ENCODE measurements at places on chromosomes 1 and 21.

GRCh38 chr1:60727552-60727951 is 354.8 kb upstream of the NFIA start:
- DNase-seq, result no peak

DNA sequence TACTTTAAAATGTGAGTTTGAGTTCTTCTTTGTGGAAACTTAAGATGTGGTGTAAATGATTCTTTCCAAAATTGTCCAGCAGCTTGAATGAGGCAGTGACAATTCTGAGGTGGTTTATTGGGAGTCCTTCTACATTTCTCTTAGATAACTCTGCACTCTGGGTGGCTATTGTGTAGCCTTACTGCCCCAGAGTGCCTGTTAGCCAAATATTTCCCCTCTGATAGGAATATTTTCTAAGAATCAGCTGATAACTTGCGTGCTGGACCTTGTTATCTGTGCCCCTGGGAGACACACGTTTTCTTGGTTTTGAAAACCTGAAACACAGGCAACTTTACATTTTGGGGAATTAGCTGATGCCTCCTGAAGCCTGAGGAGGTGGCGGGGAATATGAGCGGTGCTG is 91.6 kb downstream of the CD247 start:
- DNase-seq, result no peak

- no peak for DNase-seq
Measured at GRCh38 chr1:227312361-227313025, 5.8 kb downstream of the CDC42BPA start.

GRCh38 chr1:203325418-203326091 is 20.2 kb downstream of the BTG2 start:
- no peak for DNase-seq

- no peak for DNase-seq
Measured at GRCh38 chr1:42692461-42692860, 10.2 kb downstream of the YBX1 start.

DNA sequence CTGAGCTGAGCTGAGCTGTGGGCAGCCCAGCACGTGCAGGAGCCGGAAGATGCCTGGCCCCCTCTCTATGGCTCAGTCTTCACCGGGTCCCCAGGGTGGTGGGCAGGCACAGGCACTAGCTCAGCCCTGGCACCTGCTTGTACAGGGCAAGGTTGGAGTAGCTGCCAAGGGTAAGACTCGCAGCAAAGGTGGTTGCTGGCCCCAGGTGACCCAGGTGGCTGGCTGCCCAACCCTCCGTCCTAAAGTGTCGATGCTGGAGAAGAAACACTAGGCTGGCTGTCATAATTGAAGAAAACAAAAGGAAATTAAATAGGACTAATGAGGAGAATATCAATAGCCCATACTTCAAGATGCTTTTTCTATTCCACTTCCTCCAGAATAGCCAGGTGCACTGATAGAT is 77.1 kb upstream of the ACTL8 start:
- no peak for DNase-seq

- no peak for DNase-seq
Measured at GRCh38 chr21:38859852-38860251, 54.1 kb downstream of the ETS2 start.

GRCh38 chr1:81618376-81618775 is 182.4 kb upstream of the ADGRL2 start:
- no peak for DNase-seq

- no peak for DNase-seq
Measured at GRCh38 chr1:8742022-8742924, 75.2 kb downstream of the RERE start.

- no peak for DNase-seq
Measured at GRCh38 chr1:4736254-4736653, 81.8 kb downstream of the AJAP1 start.

GRCh38 chr1:15955552-15955951 is 20.3 kb downstream of the ZBTB17 start:
- no peak for DNase-seq

GRCh38 chr1:96481409-96481808 is 240.2 kb upstream of the PTBP2 start:
- DNase-seq, result no peak

- DNase-seq, result no peak
Measured at GRCh38 chr1:83083589-83084224, 915.2 kb downstream of the TTLL7 start.

DNA sequence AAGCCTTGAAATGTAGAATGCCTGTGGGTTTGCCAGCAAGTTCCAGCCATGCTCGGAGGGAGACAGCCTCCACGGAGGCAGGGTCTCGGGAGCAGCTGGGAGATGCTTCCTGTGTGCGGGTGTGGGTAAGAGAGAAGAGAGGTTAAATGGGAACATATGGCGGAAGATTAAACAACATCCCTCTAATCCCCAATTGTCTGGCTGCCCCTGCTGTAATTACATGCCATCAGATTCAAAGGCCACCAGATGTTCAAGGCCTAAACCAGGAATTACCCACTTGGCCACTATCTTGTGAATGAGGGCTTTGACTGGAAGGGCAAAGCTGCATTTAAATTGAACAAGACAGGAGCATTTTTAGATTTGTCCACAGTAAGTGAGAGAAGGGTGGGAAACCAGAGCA is 81.4 kb upstream of the BACE2 start:
- no peak for DNase-seq

GRCh38 chr1:243291292-243291691 is 35.5 kb downstream of the SDCCAG8 start:
- DNase-seq, result no peak

DNA sequence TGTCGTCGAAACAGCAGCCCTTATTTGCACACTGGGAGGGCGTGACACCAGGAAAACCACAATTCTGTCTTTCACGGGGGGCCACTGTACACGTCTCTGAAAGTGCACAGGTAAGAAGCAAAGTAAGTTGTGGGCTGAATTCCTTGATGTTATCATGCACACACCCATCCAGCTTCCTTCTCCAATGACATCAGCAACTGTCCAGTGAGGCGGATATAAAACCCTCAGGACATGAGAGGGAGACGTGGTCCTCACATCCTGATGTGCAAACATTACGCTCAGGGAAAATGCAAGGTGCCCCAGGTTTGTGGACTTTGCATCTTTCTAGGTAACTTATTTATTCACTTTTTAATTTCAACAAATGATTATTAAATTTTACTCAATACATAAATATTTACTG is 3.0 kb downstream of the TFF1 start:
- no peak for DNase-seq

DNA sequence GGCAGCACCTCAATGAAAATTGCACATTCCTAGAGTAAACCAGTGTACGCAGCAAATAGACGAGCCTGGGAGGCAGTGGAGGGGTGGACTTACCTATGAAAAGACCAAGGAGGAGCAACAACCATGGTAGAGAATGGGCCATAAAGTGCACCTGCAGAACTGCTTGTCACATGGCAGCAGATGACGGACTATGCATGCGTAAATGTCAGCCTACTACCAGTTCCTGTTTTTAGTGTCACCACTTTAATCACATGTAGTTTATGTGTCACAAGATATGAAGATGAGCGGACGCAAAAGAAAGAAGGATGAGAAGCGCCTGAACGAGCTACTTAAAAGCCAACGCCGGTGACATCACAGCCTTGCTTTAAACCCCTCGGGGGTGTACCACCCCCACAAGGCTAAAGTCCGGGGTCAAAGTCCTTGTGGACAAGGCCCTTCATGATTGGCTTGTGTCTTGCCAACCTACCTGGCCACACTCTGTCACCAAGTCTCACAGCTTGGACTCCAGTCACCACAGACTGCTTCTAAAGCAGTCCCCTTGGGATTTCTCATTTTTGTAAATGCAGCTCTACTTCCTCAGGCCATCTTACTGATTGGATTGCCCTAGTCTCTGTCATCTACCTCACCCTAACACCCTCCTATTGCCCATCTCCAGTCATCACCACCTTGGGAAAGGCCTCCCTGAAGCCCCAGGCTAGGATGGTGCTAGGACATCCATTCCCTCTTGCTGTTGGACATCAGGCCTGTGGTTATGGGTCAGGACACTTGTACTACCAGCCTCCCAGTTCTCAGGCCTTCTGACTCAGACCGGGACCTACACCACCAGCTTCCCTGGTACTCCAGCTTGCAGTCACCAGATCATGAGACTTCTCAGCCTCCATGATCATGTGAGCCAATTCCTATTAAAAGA is 6.0 kb upstream of the LY9 start:
- DNase-seq, result no peak

Data from activated CD8-positive, alpha-beta memory T cell treated with anti-CD3 and anti-CD28 coated beads for 1 hour (primary cell).